H1 (cell line): ENCODE measurements at places on chromosomes 3 and 15.

GRCh38 chr3:8972639-8973038, 9.4 kb upstream of the RAD18 start:
- H3K4me1 ChIP-seq = peaks cover 6% of the 10 kb centered on the region; the same call in 1 of the 2 replicates
- no peaks in the 10 kb centered on the region for H3K36me3 ChIP-seq
- no peak overlapping the region for H3K4me3 ChIP-seq
- DNase-seq = no peak
- H3K27me3 ChIP-seq = no peaks in the 10 kb centered on the region; the same call in 1 of the 2 replicates

DNA sequence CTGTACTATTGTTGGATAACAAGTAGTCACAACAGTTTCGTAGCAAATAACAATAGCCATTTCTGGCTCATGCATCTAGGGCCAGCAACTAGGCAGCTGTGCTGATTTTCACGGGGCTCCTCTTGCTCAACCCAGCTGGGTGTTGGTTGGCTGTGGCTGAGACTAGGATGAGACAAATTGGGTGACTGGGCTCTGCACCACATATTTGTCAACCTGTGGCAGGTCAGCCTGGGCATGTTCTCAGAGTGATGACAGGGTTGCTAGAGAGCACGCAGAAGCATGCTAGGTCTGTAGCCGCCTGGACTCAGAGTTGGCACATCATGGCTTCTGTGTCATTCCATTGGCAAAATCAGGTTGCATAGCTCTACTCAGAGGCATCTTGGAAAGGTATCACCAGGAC, 175.9 kb downstream of the OTOL1 start:
- no peaks in the 10 kb centered on the region for H3K36me3 ChIP-seq
- DNase-seq = no peak
- H3K4me1 ChIP-seq = peaks cover 16% of the 10 kb centered on the region
- no peak overlapping the region for H3K4me3 ChIP-seq
- H3K27me3 ChIP-seq = no peaks in the 10 kb centered on the region

DNA sequence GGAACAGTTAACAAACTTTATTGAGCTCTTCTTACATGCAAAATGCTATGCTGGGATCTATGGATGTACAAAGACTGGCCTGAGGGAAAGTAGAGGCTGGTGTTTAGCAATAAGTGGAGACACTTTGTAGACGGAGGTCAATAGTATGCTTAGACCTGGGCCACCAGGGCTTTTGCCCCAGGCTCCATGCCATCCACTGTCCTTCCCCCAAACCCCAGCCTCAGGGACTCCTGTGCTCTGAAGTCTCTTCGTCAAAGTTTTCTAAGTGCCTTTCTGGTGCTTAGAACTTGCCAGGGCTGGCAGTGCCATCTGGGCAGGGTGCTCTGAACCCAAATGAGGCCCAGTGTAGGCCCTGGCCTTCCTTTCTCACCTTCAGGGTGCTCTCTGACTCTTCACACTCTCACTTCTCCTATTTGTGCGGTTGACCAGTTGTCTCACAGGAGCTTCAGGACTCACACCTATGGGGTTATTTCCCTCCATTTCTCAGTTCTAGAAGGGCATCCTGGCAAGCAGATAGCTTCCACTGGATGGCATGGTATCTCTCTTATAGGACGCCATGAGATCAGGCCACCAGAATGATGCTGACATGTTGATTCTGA, 21.8 kb upstream of the KCNAB1 start:
- no peak overlapping the region for H3K27ac ChIP-seq
- no peak for DNase-seq
- H3K4me1 ChIP-seq = peaks cover 5% of the 10 kb centered on the region; the same call in 1 of the 2 replicates
- H3K27me3 ChIP-seq = no peaks in the 10 kb centered on the region
- H3K4me3 ChIP-seq = no peak overlapping the region

DNA sequence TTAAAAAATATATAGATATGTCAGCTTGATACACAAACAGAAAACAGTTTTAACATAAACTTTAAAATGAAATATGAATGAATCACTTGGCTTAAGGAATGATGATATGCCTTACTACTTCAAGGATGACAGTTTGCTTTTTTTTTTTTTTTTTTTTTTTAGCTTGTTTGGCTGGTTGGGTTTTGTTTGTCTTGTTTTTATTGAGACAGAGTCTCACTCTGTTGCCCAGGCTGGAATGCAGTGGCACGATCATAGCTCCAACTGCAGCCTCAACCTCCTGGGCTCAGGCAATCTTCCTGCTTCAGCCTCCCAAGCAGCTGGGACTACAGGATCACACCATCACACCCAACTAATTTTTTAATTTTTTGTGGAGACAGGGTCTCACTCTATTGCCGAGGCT, 14.5 kb downstream of the LRRC2 start:
- peaks cover 10% of the 10 kb centered on the region; the same call in 1 of the 2 replicates for H3K36me3 ChIP-seq
- DNase-seq = no peak
- no peak overlapping the region for H3K4me3 ChIP-seq
- H3K4me1 ChIP-seq = no peaks in the 10 kb centered on the region; the same call in 1 of the 2 replicates

DNA sequence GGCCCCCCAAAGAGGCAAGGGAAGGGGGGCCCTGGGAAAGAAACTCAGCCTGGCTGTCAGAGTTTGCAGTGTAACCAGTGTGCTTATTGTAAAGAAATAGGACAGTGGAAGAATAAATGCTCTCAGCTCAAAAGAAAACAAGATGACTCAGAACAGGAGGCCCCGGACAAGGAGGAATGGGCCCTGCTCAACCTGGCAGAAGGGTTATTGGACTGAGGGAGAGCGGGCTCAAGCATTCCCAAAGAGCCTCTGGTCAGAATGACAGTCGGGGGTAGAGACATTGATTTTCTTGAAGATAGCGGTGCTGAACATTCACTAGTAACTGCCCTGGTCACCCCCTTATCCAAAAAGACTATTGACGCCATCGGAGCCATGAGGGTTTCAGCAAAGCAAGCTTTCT, 100.4 kb upstream of the OSBPL11 start:
- H3K27ac ChIP-seq = no peak overlapping the region
- no peaks in the 10 kb centered on the region for H3K27me3 ChIP-seq
- DNase-seq = no peak
- no peaks in the 10 kb centered on the region for H3K4me1 ChIP-seq
- H3K36me3 ChIP-seq = no peaks in the 10 kb centered on the region
- H3K4me3 ChIP-seq = no peak overlapping the region
